ENCODE measurements at places on chromosomes 12 and 14.

- no peak for DNase-seq
Observed at GRCh38 chr12:29728030-29728429, 55.7 kb downstream of the TMTC1 start.

- no peak for DNase-seq
Observed at GRCh38 chr14:23085458-23085857, 9.5 kb downstream of the ACIN1 start.

DNA sequence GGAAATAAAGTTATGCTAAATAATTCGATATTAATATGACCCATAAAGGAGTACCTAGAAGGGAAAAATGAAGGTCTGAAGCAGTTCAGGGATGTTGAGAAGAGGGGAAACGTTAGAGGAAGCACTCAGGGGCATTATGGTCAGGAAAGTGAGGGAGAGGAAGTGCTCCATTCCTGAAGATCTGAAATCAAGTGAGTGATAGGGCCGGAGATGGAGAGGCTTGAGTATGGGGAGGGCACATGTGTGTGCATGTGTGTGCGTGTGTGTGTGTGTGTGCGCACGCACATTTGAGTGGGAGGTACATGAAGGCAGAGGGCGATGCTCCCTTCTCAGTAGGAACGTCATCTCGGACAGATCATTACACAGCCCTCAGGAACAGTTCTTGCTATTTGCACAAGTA, 4.9 kb upstream of the DCD start:
- DNase-seq: no peak

GRCh38 chr12:123384318-123384993, 524 bp downstream of the KMT5A start:
- peak; percentile 58 for DNase-seq

- no peak for DNase-seq
Observed at GRCh38 chr14:79721399-79722084, 489.8 kb downstream of the DIO2 start.

DNA sequence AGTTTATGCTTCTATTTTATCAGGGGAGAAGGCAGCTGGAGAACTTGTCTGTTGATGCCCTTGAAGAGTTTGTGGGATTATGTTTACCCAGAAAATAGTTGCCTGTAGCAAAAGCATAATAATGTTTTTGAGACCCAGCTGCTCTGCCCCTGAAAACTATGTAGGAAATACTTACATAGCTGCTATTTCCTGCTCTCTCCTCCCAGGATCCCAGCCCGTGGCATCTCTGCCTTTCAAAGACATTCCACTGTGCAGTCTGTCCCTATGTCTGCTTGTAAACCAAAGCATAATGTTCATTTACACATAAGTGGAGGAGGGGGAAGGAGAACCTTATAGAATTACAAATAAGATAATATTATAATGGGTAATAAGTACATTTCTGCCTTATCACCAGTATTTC, 198.7 kb downstream of the SYT1 start:
- DNase-seq: no peak

DNA sequence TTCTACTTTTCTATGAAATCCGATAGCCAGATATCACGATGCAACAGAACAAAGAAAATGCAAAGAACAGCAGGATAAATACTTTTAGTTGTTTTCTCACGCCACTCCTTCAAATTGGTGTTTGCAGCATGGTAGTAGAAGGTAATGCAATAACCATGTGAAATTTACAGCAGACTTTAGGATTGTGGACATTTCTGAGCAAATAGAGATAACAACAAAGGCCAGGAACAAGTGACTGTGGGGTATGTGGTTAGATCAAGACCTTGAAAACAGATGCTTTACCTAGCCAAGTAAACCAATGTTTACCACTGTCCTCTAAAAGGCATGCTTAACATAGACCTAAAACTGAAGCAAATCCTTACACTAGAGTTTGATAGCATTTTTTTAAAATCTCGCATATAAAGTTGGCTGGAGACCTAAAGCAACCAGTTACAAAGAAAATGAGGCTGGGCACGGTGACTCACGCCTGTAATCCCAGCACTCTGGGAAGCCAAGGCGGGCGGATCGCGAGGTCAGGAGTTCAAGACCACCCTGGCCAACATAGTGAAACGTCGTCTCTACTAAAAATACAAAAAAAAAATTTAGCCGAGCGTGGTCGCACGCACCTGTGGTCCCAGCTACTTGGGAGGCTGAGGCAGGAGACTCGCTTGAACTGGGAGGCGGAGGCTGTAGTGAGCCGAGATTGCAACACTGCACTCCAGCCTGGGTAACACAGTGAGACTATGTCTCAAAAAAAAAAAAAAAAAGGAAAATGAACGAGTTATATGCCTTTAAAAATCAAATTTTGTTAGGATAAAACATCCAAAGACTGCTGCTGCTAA, 123.2 kb upstream of the FOXN3 start:
- DNase-seq: no peak

GRCh38 chr12:22325218-22325617, 9.3 kb downstream of the ST8SIA1 start:
- no peak for DNase-seq

DNA sequence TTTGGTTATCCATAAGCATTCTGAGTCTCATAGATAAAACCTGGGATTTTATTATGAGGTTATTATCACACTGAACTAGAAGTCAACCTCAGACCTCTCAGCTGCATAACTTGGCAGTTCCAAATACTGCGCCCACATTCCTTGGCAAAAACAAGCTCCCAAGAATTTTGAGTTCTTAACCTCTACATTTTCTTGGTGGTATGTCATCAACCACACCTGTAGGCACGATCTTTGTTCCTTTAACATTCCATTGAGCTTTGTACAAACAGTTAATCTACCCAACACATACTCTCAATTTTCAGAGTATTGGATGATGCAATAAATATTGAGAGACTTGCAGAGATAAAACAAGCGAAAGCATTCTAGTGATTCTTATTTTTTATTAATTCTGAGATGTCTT, 371.8 kb upstream of the PRICKLE1 start:
- DNase-seq: no peak

DNA sequence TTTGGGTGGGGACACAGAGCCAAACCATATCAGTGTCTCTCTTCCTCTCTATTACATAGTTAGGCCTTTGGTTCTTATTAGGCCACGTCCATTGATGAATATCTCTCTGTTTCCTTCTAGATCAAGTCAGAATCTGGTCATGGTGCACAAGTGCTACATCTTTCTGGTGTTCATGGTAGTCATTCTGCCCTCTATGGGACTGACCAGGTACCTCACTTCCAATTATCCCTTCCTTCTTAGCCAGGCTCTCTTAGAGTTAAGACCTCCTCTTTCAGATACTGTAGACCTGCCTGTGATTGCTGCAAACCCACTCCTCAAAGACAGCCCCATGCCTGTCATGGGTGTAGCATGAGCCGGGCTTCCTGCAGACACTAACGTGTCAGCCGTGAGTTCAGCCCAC, 25.2 kb downstream of the NGB start:
- DNase-seq: no peak

GRCh38 chr12:18990856-18991255, 138.7 kb upstream of the PLEKHA5 start:
- no peak for DNase-seq

- no peak for DNase-seq
Observed at GRCh38 chr12:46432325-46432724, 59.8 kb upstream of the SLC38A2 start.

- no peak for DNase-seq
Observed at GRCh38 chr12:128534906-128535305, 267.9 kb downstream of the TMEM132C start.

GRCh38 chr14:105165761-105166485, 2.7 kb downstream of the JAG2 start:
- no peak for DNase-seq

- DNase-seq: no peak
Observed at GRCh38 chr14:103710771-103711377, 4.4 kb downstream of the XRCC3 start.

GRCh38 chr12:5259523-5259922, 172.4 kb upstream of the NTF3 start:
- DNase-seq: no peak

GRCh38 chr14:106556665-106557289, 1030.4 kb downstream of the TMEM121 start:
- peak; percentile 83 for DNase-seq

Data from activated CD8-positive, alpha-beta memory T cell treated with anti-CD3 and anti-CD28 coated beads, Interleukin-2, amount 10 ng/mL, durations not matched to agents 7 days and 5 days (primary cell).